ENCODE measurements at places on chromosomes 12 and 14.

DNA sequence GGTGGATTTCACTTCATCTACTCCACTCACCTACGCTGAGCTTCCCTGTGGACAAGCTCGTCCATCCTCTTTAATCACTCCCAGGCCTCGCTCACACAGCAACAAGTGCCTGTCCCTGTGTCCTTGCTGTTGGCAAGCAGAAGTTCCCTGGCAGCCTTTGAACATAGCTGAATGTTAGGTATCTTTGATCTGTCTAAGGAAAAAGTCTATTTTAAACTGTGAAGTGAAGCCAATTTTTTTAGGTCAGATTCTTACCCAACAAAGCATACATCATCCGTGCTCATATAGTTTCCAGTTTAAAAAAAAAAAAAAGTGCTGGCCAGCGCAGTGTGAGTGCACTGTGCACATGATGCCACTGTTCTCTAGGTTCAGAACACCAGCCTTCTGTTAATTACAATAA is 36.3 kb downstream of the PPP2R5C start:
- DNase-seq, result no peak

- DNase-seq, result no peak
Observed at GRCh38 chr14:31059152-31059924, 33.2 kb upstream of the STRN3 start.

DNA sequence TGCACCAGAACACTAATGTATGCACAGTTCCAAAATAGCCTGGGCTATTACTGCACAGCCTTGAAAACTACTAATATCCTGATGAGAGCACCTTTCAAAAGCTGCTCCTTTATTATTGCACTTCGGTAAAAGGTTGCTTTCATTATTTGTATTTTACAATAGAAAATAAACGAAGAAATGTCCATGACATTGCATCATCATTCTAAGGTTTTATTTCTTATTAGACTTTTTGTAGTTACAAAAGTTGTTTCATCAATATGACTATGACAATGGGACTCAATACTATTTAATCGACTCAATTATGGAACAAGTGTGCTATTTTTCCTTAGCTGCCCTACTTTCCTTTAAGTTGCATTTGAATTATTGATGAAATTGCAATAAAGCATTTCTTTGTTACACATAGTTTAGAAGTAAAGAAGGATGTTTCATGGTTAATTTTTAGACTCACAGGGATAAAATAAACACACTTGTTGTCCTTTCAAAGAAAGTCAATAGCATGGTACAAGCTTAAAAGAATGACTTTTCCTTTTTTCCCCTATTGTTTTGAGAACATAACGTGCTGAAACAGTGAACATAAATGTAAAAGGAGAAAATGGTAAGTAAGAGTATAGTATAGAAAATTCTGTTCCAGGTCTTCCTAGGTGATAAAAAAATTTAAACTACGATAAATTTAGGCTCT is 407.6 kb downstream of the BCAT1 start:
- no peak for DNase-seq

DNA sequence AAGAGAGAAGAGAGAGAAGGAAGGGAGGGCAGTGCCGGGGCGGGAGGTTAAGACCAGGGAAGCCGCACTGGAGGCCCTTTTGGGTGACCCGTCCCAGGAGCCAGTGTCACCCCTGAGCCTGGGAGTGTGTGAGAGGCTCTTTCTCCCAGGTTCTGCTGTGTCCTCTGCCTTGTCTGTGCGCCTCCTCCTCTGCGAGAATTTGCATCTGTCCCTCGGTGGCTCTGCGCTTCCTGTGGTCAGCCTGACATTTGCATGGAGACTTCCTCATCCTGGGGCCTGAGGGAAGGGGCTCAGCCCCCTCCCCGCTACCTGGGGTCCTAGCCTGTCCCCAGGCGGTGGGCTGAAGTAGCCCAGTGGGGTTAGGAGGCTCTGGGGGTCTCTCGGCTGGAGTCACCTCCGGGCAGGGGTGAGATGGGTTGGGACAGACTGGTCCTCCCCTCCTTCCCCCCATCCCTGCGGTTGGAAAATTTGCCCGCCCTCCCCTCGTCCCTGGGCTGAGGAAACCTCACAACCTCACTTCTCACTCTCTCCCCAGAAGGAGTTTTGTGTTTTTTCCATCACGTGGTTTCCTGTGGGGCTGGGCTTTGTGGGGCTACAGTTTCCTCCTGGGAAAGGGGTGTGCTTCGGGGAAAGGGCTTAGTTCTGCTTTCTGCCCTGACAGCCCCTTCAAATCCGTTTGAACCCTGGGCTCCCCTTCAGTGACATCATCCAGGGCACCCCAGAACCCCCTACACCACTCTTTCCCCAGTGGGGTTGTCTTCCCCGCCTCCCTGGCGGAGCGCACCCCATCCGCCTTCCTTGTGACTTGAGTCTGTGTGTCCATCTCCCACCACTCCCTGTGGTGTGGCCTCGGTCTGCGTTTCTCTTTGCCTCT is 2.5 kb downstream of the PTPN6 start:
- DNase-seq, result no peak

DNA sequence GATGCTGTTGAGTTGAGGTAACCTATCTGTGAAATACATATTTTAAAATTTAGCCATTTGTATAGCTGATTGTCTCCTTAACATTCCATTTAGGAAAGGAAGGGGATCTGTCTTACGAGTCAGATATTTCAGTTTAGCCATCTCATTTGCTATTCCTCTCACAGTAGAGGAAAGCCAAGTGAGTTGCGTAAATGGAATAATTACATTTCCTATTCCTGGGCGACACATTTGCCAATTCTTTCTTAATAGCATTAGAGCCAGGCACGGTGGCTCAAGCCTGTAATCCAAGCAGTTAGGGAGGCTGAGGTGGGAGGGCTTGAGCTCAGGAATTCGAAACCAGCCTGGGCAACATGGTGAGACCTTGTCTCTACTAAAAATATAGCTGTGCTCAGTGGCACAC is 116.3 kb downstream of the TMX1 start:
- no peak for DNase-seq

- DNase-seq, result no peak
Observed at GRCh38 chr14:56143025-56143424, 24.8 kb downstream of the PELI2 start.

DNA sequence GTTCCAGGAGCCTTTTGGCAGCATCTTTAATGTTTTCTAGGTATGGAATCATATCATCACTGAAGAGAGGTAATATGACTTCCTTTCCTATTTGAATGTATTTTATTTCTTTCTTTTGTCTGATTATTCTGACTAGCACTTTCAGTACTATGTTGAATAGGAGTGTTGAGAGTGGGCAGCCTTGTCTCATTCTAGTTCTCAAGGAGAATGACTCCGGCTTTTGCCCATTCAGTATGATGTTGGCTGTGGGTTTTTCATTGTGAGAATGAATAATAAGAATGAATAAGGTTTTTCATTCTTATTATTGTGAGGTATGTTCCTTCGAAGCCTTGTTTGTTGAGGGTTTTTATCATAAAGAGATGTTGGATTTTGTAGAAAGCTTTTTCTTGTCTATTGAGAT is 98.9 kb downstream of the GPHN start:
- no peak for DNase-seq

- DNase-seq, result no peak
Observed at GRCh38 chr12:88566430-88566829, 13.8 kb downstream of the KITLG start.

DNA sequence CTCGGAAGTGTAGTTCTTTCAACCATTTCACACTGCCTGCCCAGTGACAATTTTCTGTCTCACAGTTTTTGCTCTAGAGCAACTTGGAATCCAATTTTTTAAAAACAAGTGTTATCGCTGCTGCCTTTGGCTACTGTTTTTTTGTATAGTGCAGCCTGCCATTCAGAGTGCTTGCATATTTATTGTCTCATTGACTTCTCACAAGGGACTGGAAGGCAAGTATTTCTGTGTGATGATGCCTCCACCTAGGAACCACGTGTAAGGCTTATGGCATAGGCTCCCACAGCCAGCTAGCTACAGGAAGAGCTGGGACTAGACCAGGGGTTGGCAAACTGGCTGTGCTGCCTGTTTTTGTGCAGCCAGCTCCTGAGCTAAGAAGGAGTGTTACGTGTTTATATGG is 903 bp downstream of the PARPBP start:
- no peak for DNase-seq

GRCh38 chr12:132344601-132345000 is 15.2 kb upstream of the GALNT9 start:
- DNase-seq, result no peak

- DNase-seq, result no peak
Observed at GRCh38 chr12:52344111-52344510, 22.9 kb upstream of the KRT83 start.
